ENCODE measurements at places on chromosomes 7 and 10.

DNA sequence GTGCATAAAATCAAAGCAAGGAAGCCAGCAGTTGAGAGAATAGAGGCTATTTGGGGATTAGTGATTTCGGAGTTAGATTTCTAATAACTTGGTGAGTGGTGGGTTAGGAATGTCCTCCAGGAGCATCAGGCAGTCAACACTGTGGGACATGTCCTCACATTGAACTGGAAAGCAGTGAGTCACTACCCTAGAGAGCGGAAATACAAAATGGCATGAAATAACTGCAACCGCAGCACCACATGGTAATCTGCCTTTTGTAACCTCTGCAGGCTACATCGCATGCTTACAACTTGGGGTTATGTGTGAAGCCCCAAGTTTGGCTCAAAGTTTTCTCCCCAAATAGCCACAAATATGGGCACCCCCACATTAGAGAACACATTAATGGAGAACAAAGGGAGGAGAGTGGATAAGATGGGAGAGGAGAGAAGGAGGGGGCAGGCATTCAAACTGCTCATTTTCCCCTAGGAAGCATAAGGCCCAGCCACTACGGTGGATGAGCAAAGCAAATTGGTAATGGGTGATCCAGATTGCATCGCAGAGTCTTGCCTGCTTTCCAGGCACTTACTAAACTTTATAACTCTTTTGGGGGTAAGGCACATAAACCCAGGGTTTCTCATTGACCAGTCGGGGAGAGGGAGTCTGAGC lies 22.0 kb upstream of the SLF2 start:
- no peak for DNase-seq

DNA sequence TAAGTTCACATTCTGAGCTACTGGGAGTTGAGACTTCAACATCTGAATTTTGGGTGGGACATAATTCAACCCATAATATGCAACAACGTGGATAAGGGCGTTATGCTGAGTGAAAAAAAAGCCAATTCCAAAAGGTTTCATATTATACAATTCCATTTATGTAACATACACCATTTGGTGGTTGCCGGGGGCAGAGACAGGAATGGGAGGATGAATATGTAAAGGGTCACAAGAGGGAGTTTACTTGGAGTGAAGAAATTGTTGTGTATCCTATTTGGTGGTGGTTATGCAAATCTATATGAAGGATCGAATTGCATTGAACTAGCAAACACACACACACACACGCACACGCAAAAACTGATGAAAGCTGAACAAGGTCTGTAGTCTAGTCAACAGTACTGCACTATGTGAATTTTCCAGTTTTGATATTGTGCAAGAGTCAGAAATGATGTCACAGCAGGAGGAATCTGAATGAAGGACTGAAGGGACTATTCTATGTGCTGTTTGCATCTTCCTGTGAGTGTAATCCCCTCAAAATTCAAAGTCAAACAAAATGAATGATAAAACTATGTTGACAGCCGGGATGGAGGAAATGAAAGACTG lies 249.2 kb upstream of the HABP2 start:
- DNase-seq, result no peak

DNA sequence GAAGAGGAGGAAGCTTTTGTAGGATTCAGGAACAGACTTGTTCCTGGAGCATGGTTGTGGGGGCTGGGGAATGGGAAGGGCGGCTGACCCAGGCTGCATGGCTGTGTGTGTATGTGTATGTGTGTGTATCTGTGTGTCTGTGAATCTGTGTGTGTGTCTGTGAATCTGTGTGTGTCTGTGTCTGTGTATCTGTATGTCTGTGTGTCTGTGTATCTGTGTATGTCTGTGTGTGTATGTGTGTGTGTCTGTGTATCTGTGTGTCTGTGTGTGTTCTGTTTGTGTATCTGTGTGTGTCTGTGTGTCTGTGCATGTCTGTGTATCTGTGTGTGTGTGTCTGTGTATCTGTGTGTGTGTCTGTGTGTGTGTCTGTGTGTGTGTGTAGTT lies 6.6 kb upstream of the STX1A start:
- DNase-seq, result no peak

- DNase-seq, result peak; percentile 74
These were observed 39.1 kb upstream of the GNAI1 start for GRCh38 chr7:80095545-80095944.

DNA sequence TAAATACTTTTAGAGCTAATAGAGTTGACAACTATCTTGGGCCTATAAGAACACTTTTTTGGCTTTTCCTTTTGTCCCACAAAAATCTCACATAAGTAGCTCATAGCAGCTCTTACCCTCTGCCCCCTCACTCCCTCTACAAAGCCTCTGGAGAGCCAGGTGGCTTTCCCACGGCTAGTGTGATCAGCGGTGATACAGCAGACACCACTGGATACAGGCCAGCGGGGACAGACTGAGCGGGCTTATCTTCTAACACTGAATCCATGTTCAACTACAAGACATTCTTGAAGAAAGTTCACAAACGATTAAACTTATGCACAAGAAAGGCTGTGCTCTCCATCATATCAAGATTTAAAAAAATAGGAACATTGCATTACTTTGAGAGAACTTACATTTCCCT lies 377.2 kb downstream of the PARD3 start:
- no peak for DNase-seq

DNA sequence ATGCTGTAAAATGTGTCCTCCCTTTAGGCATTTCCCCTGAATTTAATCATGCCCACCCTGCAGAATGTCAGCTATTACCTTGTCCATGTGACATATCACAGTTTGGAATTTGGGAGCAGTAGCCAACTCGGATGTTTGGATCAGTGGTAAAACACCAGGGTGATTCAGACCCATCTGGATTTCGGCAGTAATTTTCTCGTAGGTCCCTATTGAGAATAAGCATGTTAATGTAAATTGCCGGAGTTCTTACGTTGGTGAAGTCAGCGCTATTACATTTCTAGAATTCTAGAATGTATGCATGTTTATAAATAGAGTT lies 44.1 kb downstream of the HGF start:
- DNase-seq, result no peak

DNA sequence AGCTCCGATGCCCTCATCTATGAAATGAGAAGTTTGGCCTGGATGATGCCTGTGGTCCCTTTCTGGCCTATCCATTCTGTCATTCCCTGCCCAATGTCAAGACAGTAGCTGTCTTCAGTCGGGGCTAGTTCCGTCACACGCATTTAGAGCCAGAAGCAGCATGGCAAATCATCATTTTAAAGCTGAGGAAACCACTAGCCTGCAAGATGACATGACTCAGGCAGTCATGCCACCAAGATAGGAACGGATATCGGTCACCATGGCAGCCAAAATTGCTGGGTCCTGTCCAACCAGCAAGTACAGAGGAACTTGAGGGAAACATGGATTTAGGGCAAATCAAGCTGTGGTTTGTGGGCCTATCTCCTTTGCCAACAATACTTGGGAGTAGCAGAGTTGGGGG lies 64.5 kb upstream of the MRLN start:
- DNase-seq, result peak; percentile 87

- DNase-seq, result peak; percentile 93
These were observed at the start of gene DEPP1 for GRCh38 chr10:44978570-44979280. TSS of gene DEPP1 (minus strand) at chr10:44978809. CDS start at chr10:44978030, 779 bp downstream.

DNA sequence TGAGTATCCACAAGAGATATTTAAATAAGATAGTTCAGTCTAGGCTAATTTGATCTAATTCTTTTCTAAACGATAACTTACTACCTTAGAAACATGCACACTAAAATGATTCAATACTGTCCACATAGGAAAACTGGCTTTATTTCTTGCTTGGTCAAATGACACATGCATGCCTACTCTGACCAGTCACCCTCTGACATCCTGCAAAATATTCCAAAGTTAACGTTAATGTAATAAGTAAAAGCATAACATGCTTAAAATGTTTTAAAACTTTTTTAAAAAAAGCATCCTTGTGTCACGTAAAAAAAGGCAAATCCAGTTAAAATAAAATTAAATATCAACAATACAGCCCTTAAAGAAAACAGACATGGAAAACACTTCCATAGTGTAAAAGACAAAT lies 70.2 kb downstream of the UBE2H start:
- DNase-seq, result no peak

GRCh38 chr7:76383089-76383944 lies 24.5 kb upstream of the YWHAG start:
- DNase-seq, result peak; percentile 84

DNA sequence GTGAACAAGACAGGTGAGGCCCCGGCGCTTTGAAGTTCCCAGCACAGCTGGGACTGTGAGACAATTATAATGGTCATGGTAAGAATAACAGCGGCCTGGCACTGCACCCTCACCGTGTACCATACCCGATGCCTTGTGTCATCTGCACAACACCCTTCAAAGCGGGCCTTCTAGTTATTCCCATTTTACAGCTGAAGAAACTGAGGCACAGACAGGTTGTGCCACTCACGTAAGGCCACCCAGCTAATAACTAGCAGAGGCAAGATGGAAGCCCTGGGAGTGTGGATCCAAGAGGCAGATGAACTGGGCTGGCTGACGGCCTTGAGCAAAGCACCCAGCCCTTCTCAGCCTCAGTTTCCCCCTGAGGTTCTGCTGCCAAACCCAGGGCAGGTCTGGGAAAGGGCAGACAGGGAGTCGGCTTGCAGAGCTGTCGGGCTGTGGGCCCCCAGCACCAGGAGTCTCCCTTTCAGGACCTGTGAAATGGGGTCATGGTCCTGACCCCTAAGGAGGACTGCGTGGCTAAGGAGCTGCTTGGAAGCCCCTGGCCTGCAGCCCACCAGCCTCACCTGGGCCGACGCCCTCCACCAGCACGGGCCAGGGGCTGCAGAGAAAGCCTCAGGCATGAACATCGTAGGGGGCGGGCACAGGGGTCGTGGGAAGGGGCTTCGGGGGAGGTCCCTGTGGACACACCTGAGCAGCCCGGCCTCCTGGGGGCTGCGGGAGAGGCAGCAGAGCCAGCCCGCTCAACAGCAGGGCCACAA lies 15.3 kb upstream of the LFNG start:
- DNase-seq, result no peak

- peak; percentile 52 for DNase-seq
These were observed 61.9 kb downstream of the MCU start for GRCh38 chr10:72753760-72754231.

DNA sequence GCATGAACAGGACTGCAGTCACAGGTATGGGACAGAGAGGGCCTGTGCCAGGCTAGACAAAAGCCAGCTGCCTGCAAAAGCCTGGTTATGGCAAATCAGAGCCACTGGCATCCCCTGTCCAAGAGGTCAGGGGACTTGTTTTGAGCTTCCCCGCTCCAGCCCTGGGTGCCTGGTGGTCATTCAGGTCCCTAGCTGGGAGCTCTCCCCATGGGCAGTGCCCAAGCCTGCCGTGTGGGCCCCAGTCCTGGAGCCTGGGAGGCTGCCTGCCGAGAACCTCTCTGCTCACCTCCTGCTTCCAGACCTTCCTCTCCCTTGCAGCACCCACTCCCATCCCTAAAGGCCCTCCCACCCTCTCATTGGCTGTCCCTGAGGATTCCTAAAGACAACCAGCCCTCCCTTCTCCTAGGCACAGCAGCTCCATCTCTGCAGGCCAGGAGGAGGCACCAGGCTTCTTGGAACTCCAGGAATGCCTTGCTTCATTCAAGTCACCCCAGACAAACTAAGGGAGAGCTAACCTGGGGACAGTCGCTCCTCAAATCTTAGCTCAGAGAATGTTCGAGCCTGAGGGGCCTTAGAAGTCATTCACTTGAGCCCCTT lies 150.6 kb downstream of the C10orf105 start:
- no peak for DNase-seq

- DNase-seq, result no peak
These were observed 13.2 kb upstream of the PRKCQ start for GRCh38 chr10:6593241-6593671.

- DNase-seq, result peak; percentile 97
These were observed 36.7 kb upstream of the KCTD7 start for GRCh38 chr7:66591799-66592596.

DNA sequence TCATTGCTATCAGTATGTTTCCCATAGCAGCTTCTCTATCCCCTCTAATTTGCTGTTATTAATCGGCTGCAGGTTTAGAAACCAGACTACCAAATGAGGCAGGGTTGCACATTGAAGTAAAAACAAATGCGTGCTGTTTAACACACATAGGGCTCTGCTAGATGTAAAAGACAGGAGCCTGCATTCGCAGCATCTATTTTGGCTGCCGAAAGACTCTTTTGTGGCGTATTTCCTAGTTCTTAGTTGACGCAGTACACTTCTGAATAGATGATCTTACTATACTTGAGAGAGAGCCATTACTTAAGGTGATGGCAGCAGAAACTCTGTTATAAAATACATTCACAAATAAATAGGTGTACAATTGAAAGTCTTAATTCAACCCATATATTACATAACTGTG lies 21.4 kb downstream of the SGCE start:
- DNase-seq, result no peak

DNA sequence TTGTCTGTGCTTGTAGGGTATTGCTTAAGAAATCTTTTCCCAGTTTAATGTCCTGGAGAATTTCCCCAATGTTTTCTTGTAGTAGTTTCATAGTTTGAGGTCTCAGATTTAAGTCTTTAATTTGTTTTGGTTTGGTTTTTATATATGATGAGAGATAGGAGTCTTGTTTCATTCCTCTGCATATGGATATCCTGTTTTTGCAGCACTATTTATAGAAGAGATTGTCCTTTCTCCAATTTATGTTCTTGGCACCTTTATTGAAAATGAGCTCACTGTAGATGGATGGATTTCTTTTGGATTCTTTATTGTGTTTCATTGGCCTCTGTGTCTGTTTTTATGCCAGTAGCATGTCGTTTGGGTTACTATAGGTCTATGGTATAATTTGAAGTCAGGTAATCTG lies 20.2 kb downstream of the ADIRF start:
- DNase-seq, result no peak

- DNase-seq, result no peak
These were observed 81.2 kb upstream of the PPIF start for GRCh38 chr10:79266084-79266483.

- DNase-seq, result peak; percentile 65
These were observed 162.4 kb downstream of the ARID5B start for GRCh38 chr10:62063795-62064472.

- no peak for DNase-seq
These were observed 65.5 kb upstream of the SH2B2 start for GRCh38 chr7:102220960-102221800.

GRCh38 chr7:19754521-19755116 lies 18.8 kb downstream of the TMEM196 start:
- peak; percentile 64 for DNase-seq

DNA sequence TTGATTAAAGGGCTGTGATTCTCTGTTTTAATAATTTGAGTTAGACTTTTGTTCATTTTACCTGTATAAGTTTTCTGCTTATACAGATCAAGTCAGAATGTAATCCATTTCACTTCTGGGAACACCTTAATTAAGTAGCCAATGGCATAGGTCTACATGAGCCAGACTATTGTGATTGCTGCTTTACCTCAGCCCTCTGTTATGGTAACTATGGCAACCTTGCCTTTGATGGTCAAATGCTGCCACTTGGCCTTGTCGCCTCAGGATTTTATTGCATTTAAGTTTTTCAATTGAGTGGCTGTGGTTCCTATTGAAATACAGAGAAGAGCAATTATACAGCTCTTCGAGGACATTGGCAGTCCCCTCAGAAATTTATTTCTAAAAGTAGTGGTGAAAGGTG lies 64.3 kb upstream of the TMEM106B start:
- DNase-seq, result no peak
